ENCODE measurements at places on chromosomes 1 and 21.

DNA sequence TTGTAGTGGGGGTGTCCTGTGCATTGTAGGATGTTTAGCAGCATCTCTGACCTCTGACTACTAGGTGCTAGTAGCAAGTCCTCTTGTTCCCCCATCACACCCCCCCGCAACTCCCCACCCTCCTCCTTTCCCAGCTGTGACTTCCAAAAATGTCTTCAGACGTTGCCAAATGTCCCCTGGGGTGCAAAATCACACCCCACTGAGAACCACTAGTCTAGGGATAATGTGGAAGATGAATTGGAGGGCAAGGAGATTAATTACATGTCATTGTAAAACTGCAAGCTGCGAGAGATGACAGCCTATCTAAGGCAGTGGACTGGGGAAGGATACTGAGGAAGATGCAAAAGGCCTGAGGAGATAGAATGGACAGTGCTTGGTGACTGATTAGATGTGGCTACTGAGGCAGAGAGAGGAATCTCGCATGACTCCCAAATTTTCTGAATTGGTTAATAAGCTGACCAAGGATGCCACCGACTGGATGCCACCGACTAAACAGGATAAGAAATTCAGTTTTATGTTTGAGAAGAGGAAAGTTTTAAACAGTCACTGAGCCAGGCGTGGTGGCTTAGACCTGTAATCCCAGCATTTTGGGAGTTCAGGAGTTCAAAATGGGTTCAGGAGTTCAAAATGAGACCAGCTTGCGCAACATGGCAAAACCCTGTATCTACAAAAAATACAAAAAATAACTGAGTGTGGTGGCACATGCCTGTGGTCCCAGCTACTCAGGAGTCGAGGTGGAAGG is 3.1 kb upstream of the JAK1 start:
- no peak for DNase-seq

- DNase-seq = no peak
These were observed 1.1 kb upstream of the DNAJC28 start for GRCh38 chr21:33492571-33492970.

GRCh38 chr1:230152999-230153398 is 86.0 kb downstream of the GALNT2 start:
- DNase-seq = no peak

DNA sequence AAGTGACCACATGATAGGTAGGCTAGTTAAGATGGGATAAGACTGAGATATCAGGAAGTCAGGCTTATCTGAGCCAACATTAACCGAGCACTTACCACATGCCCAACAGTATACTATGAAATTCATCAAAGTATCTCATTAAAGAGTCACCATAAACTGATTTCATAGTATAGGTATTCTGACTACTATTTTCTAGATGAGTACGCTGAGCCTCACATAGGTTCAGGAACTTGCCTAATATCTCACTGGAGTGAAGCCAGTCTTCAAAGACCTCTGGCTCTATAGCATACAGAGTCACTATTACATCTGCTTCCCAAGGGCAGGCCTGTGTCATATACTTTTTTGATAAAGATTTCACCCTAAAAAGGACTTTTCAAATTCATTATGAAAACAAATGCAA is 115.6 kb upstream of the NGF start:
- DNase-seq = no peak

DNA sequence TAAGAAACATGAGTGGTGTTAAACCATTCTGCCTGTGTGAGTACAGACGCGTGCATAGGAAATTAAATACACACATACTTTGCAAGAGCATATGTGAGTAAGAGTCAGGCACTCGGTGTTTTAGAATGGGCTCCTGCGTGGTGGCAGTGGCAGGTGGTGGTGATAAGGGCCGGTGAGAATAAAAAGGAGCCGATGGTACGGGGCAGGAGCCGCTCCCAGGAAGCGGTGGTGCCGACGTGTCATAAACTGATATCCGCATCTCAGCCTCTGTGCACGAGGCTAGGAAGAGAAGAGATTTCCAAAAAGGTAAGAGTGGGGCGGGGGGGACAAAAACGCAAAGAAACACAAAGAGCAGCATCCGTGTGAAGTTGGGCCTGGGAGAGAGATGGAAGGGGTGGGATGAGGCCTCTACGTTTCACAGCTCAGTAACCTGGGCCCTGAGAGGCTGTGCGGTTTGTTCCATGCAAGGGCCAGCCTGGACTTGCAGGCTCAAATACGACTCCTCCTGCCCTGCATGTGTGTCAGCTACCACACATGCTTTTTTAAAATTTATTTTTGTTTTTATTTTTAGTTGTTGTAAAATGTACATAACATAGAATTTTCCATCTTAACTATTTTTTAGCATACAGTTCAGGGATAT is 127.7 kb upstream of the COL6A1 start:
- no peak for DNase-seq

- no peak for DNase-seq
These were observed 104.0 kb downstream of the GDAP2 start for GRCh38 chr1:117825414-117825813.

- no peak for DNase-seq
These were observed 63.7 kb upstream of the LGALS8 start for GRCh38 chr1:236460103-236460502.

DNA sequence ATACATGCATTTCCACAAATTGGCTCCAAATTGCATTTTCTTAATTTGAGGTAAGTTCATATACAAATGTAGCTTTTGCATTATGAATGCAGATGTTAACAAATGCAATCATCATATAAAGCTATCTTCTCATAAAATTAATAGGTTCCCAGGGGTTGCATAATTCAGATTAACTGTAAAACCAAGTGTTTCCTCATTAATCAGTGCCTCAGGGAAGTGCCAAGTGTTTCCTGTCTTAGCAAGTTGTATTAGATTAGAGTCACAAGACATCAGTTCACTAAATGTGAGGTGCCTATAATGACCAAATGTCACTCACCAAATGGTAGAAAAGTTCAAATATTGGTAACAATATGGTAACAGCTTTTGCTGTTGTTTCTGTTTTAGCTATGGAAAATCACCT is 140.8 kb downstream of the PTGER3 start:
- DNase-seq = no peak

DNA sequence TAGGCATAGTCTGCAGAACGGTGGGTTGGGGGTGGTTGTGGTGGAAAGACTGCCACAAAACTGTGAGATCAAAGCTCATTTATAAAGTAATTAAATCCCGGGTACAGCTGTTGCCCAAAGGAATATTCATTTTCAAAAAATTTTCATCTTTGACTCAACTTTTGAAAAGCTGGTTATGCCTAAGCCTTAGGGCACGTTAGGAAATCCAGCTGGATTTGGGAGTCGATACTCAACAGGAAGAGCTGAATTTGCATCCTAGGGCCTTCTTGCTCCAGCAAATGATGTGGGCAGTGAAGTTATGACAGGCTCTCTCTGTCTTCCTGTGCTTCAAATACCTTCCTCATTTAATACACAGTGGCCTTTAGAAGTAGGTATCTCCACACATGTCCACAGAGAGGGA is 31.7 kb downstream of the ZP4 start:
- DNase-seq = no peak

- no peak for DNase-seq
These were observed 16.3 kb downstream of the RNF19B start for GRCh38 chr1:32948390-32948722.

GRCh38 chr1:40299366-40300248 is 17.5 kb downstream of the COL9A2 start:
- DNase-seq = no peak

DNA sequence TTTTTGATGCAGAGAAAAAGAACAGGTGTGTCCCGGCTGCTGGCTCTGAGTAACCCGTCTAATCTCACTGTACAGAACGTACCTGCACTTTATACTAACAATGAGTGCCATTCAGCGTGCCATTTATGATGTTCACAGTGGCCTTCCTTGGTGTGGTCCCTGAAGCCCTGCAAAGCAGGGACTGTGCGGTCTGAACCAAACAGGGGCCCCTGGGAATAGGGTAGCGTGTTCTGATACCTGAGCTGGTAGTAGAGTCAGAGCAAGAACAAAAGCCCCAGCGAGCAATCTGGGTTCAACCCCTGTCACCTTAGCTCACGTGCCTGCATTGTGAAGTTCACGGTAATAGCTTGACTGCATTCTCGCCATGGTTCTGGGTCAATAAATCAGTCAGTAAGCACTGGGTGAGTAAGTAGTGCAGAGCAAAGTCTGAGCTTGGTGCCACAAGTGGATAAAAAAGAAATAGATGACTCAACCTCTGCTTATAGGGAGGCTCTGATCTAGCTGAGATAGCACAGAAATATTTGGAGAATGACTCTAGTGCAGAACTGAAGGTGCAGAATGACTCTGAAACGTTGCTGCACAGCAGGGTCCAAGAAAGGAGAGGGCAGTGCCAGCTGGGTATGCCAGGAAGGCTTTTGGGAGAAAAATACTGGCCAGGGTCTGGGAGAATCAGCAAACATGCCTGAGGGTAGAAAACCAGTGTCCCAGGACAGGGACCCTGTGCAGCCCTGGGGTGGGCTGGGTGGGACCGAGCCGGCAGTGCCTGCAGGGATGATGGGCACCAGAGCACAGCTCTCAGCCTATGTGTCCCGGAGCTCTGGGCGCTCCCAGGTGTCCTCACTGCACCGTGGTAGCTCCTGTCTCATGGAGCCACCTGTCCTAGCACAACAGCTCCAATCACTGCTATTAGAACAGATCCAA is 125.9 kb downstream of the RHOU start:
- no peak for DNase-seq

GRCh38 chr1:43835082-43836021 is 98.2 kb upstream of the ARTN start:
- DNase-seq = no peak

Data from activated T-cell treated with anti-CD3 and anti-CD28 coated beads, Interleukin-2, amount 50 U/mL, for 48 hours (primary cell).